ENCODE measurements at places on chromosomes 7 and 10. TPM values are rescaled to one million over a fixed set of nuclear protein-coding genes. Genes with fewer than 3 reads are reported as not detected.
A peak's percentile ranks its signal among the peaks of the same experiment; 100 is the strongest.

GRCh38 chr10:110775020-110775375 lies 96.7 kb upstream of the PDCD4 start:
- no peak for DNase-seq

DNA sequence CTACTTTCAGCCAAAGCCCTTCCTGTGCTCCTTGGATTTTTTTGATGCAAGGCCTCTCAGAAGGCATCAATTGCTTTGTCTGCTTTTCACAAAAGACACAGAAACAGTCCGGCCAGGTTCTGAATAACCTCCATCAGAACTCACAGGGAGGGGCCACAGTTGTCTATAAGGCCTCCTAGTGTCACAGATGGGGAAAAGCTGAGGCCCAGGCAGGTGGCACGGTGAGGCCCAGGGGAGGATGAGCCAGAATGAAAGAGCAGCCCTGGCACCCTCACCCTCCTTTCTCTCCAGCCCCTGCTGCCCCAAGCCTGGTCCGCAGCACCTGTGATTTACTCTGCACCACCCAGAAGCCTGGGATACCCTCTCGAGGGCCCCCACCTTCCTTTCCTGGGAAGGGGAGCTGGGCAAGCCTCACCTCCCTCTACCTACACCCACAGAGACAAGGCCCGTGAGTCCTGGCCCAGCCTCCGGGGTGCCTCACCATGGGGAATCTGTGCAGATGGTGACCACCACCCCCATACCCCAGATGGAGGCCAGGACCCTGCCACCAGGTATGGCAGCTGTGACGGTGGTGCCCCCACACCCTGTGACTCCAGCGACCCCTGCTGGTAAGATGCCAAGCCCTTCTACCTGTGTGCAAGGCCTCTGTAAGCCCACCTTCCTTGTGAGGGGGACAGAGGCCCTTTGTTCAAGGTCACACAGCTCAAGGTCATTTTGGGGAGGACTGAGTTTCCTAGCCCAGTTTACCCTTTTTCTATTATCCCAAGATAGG lies 26.2 kb upstream of the ZNF467 start:
- no peak for DNase-seq

GRCh38 chr7:29565634-29565981 lies 2.0 kb downstream of the PRR15 start:
- no peak for DNase-seq

DNA sequence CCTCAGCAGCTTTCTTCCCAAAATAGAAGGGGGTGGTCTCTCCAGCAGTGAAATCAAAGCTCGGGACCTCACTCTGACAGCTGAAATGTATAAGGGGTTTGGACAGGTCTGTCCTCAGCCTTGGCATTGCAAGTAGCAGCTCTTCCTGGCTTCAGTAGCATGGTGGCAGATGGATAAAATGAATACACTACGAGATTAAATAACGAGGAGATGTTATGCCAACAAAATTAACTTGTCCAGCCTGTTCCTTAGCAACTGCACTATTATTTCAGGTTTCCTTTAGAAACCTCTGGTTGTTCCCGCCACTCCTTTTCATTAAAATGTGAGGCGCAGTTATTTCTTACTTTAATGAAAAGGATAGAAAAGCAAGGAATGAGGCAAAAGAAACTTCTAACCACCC lies 24.9 kb downstream of the PRLHR start:
- DNase-seq: no peak

Gene RNF148
- total RNA-seq: 1.3 TPM

Gene TRIM50
- not detected for total RNA-seq

Gene THNSL1
- total RNA-seq: 4.2 TPM

Gene MPP7
- 2.9 TPM for total RNA-seq

Gene CCL24
- not detected for total RNA-seq

DNA sequence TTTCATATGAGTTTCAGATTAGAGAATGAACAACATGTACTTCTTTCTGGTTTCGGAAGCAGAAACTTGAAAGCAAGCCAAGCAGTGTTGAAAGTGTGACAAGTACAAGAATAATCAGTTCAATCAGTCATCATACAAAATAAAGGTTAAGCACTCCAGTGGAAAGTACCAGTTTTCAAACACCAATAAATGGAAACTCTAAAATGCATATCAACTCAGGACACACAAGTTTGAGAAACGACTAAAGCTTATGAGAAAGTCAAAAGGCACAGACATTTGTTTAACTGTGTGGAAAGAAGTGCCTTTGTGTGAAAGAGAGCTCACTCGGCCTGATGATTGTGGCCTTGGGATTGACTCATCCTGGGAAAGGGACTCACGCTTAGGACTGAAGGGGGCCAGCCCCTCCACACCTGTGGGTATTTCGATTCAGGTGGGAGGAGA lies 60.6 kb upstream of the AKR1C1 start:
- DNase-seq: no peak

DNA sequence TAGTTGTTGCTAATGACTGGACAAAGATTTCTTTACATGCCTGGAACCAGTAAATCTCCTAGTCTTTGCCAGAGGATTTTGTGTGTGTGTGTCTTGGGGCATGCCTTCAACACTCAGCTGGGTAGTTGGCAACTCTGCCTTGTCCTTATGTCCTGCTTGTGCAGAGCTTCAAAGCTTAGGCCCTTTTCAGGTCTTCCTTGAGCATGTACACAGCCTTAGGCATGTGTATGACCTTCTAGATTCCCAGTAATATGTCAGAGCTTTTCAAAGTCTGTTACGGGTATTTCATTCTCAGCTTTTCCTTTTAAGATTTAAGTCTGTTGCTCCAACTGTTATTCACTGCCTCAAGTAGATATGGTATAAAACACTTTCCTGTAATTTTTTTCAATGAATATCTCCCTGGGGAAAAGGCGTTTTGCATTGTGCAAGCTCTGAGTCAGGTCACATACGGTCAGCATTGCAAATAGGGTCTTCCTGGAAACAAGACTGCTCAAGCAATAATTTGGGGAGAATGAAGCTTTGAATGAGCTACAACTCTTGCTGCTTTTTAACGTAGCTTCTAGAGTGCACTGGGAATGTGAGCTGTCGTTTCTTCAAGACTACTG lies 25.5 kb downstream of the SHOC2 start:
- no peak for DNase-seq

GRCh38 chr10:14609178-14609577 lies 165.5 kb downstream of the FAM107B start:
- DNase-seq: no peak

DNA sequence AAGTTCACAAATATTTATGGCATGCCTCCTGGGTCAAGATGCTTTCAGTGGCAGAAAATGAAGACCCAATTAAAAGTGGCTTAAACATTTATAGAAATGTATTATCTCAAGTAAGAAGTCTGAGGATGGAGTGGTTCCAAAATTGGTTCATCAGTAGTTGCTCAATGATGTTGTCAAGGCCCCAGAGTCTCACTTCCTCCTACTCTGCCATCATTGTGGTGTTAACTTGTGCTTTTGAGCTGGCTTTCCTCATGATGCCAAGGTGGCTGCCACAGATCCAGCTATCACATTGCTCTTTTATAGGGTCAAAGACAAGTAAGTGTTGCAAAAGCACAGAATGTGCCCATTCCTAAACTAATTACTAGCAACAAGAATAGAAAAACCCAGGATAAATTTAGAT lies 404.6 kb upstream of the NRP1 start:
- DNase-seq: no peak

- no peak for DNase-seq
Observed at GRCh38 chr7:129775695-129776361, 164.3 kb downstream of the NRF1 start.

GRCh38 chr7:25815711-25816110 lies 336.3 kb upstream of the NFE2L3 start:
- no peak for DNase-seq

Gene ZNF22
- total RNA-seq: 54.1 TPM

DNA sequence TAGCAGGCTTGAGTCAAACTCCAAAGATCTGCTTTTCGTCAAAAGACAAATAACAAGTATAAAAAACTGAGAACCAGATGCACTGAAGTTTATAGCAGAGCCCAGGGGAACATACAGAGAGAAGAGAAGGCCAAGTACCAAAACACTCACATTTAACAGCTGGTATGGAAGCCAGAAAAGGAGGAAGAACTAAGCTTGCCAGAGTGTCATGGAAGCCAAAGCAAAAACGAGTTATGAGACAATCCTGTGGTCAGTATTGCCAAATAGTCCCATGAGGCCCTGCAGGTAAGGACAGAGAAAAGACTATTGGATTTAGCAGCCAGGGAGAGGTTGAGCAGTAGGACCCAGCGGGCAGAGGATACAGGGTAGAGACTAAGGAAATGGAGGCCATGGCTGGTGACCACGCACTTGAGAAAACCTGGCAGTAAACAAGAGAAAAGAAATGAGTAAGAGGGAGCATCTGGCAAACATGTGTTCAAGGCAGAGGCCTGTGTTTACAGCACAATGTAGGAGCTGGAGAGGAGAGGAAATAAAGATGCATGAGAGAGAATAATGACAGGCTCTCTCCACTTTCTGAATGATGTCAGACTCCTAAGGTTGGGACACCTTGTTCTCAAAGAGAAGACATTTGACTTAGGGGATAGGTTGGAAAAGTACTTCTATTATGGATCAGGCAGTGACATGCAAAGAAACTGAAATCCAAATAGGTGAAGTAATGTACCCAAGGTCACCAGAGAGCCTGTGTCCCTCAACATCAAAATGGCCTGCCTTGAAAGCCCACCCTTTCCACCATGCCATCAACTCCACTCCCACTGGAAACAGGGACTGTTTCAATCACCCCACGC lies 9.1 kb downstream of the CREB3L2 start:
- DNase-seq: peak; percentile 76

Gene UPK3BL1
- total RNA-seq: 22.0 TPM

Gene NAT16
- total RNA-seq: not detected

GRCh38 chr7:30412782-30413504 lies 65.6 kb downstream of the NOD1 start:
- no peak for DNase-seq

DNA sequence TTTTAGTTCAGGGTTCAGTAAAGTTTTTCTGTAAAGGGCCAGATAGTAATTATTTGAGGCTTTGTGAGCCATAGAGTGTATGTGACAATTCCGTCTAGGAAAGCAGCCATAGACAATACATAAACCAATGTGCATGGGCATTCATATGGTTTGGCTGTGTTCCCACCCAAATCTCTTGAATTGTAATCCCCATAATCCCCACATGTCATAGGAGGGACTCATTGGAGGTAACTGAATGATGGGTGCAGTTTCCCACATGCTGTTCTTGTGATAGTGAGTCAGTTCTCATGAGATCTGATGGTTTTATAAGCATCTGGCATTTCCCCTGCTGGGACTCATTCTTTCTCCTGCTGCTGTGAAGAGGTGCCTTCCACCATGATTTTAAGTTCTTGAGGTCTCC lies 29.9 kb downstream of the SEC61G start:
- no peak for DNase-seq

GRCh38 chr10:79507440-79508167 lies 4.7 kb upstream of the EIF5AL1 start:
- DNase-seq: no peak

Gene LRRC61
- total RNA-seq: 8.0 TPM

DNA sequence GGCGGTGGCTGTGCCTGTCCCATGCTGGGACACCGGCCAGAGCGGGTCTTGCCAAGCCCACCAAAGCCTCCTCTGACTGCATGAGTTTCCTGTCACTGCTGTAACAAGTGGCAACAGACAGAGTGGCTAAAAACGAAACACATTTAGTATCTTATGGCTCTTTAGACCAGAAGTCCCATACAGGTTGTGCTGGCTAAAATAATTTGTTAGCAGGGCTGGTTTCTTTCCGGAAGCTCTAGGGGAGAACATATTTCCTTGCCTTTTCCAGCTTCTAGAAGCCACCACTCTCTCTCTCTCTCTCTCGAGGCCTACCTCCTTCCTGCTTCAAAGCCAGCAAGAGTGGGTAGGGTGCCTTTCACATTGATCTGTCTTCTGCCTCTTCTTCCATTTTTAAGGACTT lies 171.6 kb upstream of the PLPP4 start:
- no peak for DNase-seq

Gene GIMAP5
- 18.7 TPM for total RNA-seq

DNA sequence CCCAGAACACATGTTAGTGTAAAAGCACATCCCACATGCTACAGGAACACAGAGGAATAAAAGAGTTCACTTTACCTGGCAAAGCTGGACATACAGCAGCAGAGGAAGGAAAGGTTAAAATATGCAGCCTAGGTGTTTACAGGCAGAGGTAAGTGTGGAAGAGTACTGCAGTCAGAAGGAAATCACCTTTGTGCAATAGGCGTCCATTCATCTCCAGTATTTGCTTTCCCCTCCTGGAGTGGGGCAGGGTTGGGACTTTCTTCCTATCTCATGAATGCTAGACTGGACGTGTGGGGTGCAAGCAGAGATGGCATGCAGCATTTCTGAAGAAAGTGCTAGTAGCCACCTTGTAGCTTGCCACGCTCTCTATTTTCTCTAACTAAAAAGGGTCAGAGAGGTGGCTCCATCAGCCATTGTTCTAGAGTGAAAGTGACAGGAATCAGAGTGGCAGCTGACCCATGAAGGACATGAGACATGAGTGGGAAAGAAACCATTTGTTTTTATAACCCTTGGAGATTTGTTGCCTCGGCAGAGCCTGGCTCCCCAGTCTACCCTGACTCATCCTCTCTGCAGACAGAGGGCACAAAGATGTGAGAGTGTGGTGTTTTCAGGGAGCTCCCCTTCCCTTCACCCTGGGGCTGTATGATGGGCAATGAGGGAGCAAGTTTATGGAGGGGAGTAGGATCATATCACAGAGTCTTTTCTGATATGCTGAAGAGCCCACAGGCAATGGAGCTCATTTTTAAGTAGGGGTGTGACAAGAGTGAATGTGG lies 101.2 kb upstream of the SEC61G start:
- no peak for DNase-seq

Gene PNLIPRP2
- total RNA-seq: not detected

DNA sequence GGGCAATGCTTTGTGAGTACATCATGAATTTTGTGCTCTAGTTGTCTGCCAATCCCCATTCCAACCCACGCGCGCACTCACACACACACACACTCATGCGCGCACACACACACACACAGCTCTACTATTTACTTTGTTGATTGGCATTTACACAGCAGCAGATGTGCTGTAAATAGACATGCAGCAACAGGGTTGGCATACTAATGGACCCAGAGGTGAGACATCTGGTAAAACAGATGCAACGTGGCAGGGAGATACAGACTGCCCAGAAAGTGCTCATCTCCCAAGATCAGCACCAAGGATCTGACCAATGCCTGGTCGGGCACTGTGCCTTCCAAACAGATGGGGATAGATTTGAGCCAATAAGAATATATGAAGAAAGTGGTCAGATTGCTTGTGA lies 873.0 kb downstream of the SORCS3 start:
- no peak for DNase-seq

- DNase-seq: no peak
Observed at GRCh38 chr7:6159097-6159483, 113.3 kb downstream of the CYTH3 start.

Gene SVOPL
- total RNA-seq: 0.33 TPM

Gene ZNF488
- total RNA-seq: 0.44 TPM

DNA sequence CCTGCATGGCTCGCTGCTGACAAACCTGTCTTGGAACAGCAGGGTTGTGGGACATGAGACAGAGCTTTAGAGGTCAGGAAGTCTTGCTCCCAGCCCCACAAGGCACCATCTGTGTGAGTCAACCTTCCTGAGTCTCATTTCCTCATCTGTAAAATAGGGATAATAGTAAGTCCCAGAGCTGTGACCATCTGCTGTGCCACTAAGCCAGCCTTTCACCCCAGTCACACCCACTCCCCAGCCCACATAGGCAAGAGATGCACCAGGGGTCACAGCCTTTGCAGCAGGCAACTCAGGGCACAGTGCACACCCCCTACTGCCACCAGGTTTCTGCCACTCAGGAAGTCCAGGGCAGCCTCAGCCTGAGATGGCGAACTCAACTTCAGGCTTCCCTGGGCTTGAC lies 29.4 kb upstream of the CDH23 start:
- DNase-seq: no peak

- no peak for DNase-seq
Observed at GRCh38 chr7:103094102-103094501, 19.2 kb downstream of the ARMC10 start.

Gene TMEM229A
- total RNA-seq: not detected

GRCh38 chr7:28163949-28164348 lies 16.6 kb downstream of the JAZF1 start:
- DNase-seq: no peak
